Uterus (tissue), 4 donors: ENCODE measurements at places on chromosomes 16 and 17.

DNA sequence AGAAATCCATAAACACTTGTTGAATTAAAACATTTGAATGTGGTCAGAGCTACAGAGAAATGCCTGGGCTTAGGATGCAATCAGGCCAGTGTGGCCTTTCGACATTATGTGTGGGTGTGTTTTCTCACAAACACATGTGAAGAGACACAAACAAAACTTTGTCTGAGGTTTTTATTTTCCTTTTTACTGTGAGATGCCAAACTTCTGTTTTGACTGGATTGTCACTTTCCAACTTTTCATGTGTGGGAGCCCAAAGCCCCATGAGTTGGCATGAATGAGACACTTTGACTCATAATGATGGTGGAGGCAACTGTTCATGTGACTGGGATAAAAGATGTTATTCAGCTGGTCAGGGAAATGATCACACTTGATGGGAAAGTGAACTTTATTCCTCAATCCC lies 71.9 kb upstream of the GAS7 start:
- no peak for DNase-seq

- DNase-seq = no peak
These were observed 10.1 kb upstream of the PRM1 start for GRCh38 chr16:11291091-11291703.

DNA sequence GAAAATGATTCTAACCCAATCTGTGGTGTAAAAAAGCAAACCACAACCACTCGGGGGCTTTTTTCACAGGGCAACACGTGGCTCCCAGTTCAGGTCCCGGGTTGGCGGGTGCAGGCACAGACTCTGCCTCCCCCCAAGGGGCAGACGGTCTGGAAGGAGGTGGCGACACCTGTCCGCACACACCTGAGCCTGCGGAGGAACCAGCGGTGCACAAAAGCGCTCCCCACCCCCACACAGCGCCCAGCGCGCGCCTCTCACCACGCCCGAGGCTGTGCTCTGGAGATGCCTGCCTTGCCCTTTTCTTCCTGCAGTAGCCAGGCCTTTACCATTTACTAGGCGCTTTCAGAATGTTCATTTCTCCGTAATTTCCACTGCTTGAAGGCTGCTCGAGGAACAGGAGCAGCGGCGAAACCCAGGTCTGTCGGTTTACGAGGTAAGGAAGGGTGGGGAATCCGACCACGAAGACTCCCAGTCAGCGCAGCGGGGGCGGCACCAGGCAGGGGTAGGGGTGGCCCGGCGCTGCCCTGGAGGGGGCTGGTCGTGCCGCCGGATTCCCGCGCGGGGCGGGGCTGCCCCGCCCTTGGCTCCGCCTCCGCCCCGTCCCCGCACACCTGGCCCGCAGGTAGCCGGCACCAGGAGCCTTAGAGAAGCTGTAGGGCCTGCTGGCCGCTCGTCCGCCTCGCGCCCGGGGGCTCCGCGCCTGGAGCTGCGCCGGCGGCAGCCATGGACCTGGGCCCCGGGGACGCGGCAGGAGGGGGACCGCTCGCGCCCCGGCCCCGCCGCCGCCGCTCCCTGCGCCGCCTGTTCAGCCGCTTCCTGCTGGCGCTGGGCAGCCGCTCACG lies at the start of gene USP43:
TSS of gene USP43 (plus strand) at position 608 of the 842 bp plus-strand sequence. CDS start at position 724, 116 bp downstream.
- DNase-seq = no peak

DNA sequence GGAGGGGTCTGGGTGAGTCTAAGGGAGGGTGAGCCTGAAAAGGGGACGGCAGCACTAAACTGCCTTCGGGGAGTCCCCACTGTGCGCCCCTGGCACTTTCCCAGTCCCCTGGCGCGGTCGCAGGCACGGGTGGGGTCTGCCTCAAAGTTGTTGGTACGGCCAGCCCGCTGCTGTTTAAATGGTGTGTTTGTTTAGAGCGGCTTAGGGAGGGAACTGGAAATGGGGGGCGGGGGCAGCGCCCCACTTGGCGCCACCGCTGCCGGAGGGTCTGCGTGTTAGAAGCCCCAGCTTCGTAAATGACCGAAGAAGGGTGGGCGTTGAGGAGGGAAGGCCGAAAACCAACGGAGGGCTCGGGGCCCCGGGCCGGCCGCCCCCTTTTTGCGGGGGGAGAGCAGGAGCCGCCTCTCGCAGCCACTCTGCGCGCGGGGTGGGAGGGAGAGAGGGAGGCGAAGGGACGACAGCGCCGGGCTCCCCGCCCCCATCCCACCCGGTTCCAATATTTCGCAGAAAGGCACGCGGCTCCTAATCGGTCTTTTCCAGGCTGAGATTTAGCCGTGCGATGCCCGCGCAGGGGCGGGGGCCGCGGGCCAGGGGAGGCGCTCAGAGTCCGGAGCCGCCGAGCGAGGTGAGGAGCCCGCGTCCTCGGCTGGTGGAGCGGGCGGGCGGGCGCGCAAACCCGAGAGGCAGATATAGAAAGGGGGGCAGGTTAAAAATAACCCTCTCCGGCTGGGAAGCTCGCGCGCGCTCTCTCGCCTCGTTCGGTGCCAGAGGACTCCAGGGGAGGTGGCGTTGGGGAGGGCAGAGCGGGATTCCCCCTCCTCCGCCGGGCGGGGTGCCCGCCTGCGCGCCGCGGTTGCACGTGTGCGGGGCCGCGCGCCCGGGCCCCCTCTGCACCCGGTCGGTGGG lies 54.9 kb downstream of the SREBF1 start:
- peak; percentile 87 for DNase-seq

DNA sequence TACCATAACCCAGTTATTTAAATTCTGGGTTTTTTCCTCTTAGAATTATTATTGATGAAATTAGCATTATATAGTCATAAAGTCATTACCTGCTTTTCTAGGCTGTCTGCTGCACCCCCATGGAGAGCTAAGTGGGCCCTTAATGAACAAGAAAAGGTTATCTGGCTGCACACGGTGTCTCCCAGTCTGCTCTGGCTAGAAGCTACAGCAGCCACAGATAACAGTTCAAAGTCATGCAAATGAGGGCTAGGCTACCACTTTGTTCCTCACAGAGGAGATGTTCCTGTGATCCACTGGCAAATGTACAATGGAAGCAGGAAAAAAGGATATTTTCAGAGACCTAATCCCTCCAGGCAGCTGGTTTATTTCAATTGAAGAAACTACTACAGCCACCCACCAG lies 112.1 kb downstream of the SNX11 start:
- no peak for DNase-seq

DNA sequence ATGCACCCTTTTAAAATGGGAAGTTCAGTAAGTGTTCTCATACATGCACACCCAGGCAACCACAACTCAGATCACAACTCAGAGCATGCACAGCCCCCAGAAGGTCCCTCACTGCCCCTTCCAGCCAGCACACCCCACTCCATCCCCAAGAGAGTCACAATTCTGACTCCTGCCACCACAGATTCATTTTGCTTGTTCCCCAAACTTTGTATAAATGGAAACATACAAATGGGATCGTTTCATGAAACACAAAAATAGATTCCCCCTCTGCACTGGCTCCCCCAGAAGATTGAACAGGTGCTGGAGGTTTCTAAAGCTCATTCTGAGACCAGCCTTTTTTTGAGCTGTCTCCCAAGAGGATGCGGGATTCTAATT lies 3.3 kb upstream of the TNFRSF13B start:
- DNase-seq = no peak

- DNase-seq = no peak
These were observed 37.5 kb upstream of the GSG1L start for GRCh38 chr16:28100810-28101532.

DNA sequence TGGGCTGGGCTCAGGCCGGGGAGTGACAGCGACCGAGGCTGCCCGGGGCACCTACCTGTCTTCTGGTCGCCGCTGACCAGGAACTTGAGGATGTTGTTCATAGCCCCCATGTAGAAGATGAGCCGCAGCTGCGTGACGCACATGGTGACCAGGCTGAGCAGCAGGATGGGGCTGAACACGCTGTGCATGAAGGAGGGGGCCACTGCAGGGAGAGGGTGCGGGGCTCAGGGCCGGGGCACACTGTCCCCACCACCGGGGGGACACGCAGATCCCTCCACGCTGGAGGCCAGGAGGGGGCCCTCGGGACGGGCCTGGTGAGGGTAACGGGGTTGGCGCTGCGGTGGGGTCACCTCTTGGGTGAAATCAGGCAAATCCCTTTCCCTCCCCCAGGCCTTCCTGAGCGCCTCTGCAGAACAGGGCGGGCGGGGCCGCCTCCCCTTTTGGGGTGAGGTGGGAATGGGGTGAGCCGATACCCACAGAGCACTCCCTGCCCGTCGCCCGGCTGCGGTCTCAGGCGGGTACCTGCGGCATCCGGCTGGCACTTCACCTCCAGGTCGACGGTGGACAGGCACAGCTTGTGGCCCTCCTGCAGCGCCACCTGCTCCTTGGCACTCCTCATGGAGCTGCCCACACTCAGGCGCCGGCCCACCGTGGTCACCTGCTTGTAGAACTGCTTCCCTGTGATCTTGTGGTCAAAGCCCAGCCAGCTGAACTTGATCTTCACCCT lies 28.3 kb upstream of the PITPNA start:
- DNase-seq = no peak

DNA sequence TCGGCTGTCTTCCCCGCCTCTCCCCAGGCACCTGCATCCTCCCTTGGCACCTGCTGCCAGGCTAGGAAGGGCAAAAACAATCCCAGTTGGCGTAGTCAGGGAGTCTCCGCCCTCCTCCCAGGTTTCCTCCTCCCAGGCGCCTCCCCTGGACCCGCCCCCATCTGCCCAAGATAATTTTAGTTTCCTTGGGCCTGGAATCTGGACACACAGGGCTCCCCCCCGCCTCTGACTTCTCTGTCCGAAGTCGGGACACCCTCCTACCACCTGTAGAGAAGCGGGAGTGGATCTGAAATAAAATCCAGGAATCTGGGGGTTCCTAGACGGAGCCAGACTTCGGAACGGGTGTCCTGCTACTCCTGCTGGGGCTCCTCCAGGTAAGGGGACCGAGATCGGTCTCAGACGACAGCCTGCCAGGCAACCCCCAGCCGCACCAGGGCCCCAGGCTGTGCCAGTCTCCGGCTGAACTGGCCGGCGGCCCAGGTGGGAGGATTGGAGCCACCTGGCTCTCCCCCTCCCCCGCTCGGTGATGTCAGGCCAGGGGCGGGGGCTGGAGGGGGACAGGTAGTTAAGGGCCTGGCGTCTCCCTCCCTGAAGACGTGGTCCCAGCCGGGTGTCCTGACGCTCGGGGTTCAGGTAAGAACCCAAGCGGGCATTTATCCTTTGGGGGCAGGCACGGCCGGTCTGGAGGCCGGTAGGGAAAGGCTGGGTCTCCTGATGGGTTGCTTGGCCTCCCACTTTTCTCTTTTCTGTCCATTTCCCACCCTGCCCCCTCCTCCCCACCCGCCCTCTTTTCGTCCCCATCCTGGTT lies at the start of gene GRB7:
TSS of gene GRB7 (plus strand) at position 179 of the 808 bp plus-strand sequence. CDS start 4,364 bp downstream, outside the sequence.
- peak; percentile 37 for DNase-seq

- DNase-seq = no peak
These were observed 845 bp downstream of the P3H4 start for GRCh38 chr17:41810659-41811548.

- no peak for DNase-seq
These were observed 36.7 kb downstream of the CCDC57 start for GRCh38 chr17:82175951-82176350.

- peak; percentile 82 for DNase-seq
These were observed 41.0 kb upstream of the SREBF1 start for GRCh38 chr17:17877529-17878358.

GRCh38 chr17:17403899-17404576 lies 72.8 kb upstream of the MED9 start:
- DNase-seq = no peak

DNA sequence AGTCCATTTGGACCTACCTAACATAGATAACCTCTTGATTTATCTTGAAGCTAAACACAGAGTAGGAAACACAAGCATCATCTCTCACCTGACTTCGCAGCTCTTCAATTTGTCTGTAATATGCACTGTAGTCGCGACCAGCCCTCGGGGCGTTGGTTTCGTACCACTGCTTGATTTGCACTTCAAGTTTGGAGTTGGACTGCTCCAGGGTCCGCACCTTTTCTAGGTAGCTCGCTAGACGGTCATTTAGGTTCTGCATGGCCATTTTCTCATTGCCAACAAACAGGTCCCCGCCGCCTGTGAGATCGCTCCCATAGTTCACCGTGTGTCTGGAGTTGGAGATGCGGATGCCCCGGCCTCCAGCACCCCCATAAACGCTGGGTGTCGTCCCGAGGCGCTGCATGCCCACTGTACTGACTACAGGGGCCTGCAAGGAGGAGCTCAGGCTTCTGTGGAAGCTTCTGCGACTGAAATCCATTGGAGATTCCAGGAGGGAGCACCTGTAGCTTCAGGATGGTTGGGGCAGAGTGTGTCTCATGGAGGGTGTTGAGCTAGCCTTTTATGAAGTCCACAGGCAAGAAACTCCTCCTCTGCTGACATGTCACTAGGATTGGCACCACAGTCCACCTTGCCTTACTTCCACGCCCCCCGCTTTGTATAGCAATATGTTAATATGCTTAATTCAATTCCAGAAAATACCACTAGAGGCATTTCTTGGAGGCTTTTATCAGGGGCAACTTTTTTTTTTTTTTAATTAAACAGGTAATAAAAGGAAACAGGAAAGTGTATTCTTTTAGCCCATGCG lies at the start of gene KRT20:
TSS of gene KRT20 (minus strand) at position 535 of the 805 bp plus-strand sequence. CDS start at position 478, 57 bp downstream.
- DNase-seq = no peak
